ENCODE measurements at places on chromosomes 3 and 15.
A peak's percentile ranks its signal among the peaks of the same experiment; 100 is the strongest.

- DNase-seq, result no peak
These were observed 48.1 kb upstream of the FRMD4B start for GRCh38 chr3:69433969-69434325.

- peak; percentile 72 for DNase-seq
These were observed 16.9 kb downstream of the MRPL46 start for GRCh38 chr15:88450125-88450798.

DNA sequence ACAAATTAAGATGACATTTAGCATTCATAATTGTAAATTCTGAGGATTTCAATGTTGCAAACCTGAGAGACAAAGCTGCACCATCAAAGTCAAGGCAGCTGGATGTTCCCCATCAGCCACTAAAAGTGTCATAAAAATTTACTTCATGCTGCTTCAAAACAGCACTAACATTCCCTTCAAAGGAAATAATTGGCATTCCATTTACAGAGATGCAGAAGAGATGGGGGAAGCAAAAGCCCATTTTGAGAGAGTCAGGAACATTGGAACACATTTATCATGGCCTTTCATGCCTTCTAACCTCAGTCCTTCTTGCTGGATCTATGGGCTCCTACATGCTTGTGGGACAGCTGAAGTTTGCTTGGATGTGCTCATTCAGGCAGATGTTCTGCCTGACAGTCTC is 6.4 kb upstream of the TMEM158 start:
- DNase-seq, result no peak

GRCh38 chr15:66608881-66609280 is 43.1 kb upstream of the LCTL start:
- no peak for DNase-seq

Measured in RWPE1 (cell line).